H1 (cell line): ENCODE measurements at places on chromosomes 3 and 15. TPM values are rescaled to one million over a fixed set of nuclear protein-coding genes. Genes with fewer than 3 reads are reported as not detected.

Gene ADGRG7
- not detected in 2 replicates for total RNA-seq

GRCh38 chr3:169323578-169324451, 339.7 kb downstream of the MECOM start:
- no peak for DNase-seq

DNA sequence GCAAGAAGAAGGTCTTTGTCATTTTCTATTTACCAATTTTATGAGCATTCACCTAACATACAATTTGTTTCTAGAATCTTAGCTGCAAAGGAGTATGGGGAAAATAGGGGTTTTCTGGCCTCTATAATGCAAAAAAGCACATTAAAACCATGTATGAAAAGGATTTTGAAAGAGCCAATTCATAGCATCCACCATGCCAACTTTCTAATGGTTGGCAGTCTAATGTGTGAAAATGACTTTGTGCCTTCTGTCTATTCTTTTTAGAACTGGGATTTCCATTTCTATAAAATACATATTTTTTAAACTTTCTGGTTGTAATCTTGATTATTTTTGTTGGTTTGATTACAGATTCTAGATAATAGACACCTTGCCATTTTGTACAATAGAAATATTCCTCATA, 333.7 kb upstream of the CNTN6 start:
- DNase-seq = no peak

GRCh38 chr3:172244011-172244410, 204.2 kb downstream of the GHSR start:
- no peak for DNase-seq

DNA sequence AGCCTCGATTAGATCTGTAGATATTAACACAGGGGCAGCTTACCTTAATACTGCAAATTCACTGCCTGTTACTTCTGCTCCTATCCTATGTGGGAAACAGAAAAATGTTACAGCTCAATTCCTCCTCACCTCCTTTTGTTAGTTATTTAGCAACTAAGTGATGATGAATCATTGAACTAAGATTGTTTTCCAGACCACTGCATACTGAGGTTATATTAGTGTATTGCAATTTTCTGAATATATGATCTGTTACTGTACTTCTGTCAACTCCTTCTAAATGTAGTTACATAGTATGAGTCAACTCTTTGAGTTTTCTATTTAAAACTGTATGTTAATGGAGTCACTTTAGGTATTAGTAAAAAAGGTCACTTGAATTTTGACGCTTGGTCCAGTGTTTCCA, 331.5 kb upstream of the SLCO3A1 start:
- DNase-seq = no peak
